Spinal cord (tissue), 10 donors: ENCODE measurements at places on chromosomes 3 and 15. TPM values are rescaled to one million over a fixed set of nuclear protein-coding genes. Genes with fewer than 3 reads are reported as not detected.

DNA sequence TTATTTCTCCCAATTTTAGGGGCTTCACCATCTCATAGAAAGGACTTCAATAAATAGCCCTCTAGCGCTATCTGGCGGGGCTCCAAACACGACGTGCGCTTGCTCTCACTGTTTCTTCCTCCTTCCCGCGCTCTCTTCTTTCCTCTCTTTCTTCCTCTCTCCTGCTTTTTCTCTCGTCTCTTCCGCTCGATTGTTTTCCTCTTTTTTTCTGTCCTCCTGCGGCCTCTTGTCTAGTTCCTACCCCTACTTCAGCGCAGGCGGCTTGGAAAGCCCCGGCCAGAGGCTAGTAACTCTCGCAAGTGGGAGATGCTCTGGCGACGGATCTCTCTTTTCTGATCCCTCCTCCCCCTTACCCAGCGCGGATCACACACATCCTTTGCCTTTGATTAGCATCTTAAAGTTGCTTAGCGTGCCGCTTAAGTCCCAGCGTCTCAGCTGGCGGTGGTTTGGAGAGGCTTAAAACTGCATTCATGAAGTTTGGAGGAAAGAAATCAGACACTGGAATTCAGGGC lies 6.2 kb upstream of the MEIS2 start:
- DNase-seq, result no peak

CCR8 gene
- not detected for polyA plus RNA-seq

GRCh38 chr15:83248151-83249029 lies 36.1 kb downstream of the BNC1 start:
- peak; percentile 52 for DNase-seq

- DNase-seq, result no peak
Measured at GRCh38 chr3:188280627-188281026, 126.7 kb downstream of the LPP start.

GP9 gene
- polyA plus RNA-seq, result 0.30 TPM

DNA sequence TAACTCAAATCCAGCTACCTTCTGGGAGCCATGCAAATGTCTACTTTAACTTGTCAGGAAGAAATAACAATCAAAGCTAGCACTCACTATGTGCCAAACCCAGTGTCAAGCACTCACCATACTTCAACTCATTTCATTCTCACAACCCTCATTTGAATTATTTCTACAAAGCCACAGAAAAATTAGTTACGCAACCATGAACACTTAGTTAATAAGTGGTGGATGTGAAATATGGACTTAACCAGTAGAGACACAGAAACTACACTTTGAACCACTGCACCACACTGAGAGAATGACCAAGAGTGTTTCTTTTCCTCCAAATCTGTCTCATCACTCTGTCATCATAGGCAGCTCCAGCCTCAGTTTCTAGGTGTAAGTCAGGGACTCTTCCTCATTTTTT lies 91.0 kb upstream of the MBNL1 start:
- no peak for DNase-seq

DOCK3 gene
- 34.5 TPM for polyA plus RNA-seq

CASR gene
- polyA plus RNA-seq, result 1.3 TPM

- DNase-seq, result no peak
Measured at GRCh38 chr15:67127965-67128364, 62.6 kb downstream of the SMAD3 start.

GRK7 gene
- 0.21 TPM for polyA plus RNA-seq

DNA sequence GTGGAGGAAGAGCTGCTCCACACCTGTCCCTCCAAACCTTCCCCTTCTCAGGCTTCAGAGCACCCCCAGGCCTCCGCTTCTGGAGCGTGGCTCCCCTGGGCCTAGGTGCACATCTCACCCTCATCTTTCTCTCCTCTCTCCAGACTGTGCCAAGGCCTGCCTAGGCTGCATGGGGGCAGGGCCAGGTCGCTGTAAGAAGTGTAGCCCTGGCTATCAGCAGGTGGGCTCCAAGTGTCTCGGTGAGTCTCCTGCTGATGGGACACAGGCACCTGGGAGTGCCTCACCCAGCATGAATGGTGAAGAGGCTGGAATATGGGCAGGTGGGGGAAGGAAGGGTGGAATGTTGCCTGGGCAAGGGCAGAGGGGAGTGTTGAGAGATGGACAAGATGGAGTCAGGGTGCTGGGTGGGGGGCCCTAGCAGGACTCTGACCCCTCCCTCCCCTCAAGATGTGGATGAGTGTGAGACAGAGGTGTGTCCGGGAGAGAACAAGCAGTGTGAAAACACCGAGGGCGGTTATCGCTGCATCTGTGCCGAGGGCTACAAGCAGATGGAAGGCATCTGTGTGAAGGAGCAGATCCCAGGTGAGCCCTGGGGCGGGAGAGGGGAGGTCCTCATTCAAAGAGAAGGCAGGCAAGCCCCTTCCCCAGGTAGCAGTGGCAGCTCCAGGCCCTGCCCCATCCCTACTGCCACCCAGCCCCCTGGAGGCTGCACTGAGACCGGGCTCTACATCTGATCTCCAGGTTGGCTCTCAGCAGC lies 9.1 kb downstream of the PRRT3 start:
- no peak for DNase-seq

GOLGA6L9 gene
- 7.9 TPM for polyA plus RNA-seq

DNA sequence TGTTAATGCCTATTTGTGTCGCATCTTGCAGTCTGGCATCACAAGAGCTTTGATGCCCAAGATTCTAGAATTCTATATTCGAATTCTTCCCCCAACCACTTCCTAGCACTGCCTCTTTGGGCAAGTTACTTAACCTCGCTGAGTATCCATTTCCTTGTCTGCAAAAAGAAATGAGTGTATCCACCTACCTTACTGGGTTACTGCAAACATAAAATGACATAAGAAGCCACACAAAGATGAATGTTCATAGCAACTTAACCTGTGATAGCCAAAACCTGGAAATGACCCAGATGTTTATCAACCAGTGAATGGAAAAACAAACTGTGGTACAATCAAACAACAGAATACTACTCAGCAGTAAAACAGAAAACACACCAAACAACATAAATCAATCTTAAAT lies 24.9 kb downstream of the RFTN1 start:
- DNase-seq, result no peak

ESYT3 gene
- polyA plus RNA-seq, result 4.3 TPM

- no peak for DNase-seq
Measured at GRCh38 chr3:36494461-36495109, 114.3 kb downstream of the STAC start.

- DNase-seq, result peak; percentile 23
Measured at GRCh38 chr3:100087198-100087597, 27.1 kb downstream of the FILIP1L start.

VEPH1 gene
- 11.5 TPM for polyA plus RNA-seq

GRCh38 chr3:115975353-115975752 lies 352.0 kb downstream of the GAP43 start:
- DNase-seq, result no peak

CCDC13 gene
- polyA plus RNA-seq, result 5.9 TPM

DNA sequence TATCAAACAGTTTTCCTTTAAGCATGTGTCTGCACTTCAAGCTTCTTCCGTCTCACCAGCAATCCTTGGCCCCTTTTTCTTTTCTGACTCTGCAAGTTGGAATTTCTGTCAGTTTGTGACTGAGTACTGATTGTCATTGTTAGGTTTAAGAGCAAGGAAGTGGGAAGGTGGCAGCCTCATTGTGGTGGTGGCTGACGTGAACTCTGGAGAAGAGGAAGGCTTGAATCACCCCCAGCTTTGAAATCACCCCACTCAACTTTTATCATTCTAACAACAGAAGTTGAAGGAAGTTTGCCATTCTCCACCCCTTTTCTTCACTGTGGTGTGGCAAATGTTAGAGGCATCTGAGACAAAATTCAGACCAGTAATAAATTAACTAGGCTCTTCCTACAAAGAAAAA lies 231.6 kb upstream of the AGTR1 start:
- DNase-seq, result no peak
